Dorsolateral prefrontal cortex (tissue), 122 donors: ENCODE measurements at places on chromosomes 11 and 22.

GRCh38 chr22:39545386-39546365 is 13.1 kb upstream of the RPS19BP1 start:
- no peak for DNase-seq

DNA sequence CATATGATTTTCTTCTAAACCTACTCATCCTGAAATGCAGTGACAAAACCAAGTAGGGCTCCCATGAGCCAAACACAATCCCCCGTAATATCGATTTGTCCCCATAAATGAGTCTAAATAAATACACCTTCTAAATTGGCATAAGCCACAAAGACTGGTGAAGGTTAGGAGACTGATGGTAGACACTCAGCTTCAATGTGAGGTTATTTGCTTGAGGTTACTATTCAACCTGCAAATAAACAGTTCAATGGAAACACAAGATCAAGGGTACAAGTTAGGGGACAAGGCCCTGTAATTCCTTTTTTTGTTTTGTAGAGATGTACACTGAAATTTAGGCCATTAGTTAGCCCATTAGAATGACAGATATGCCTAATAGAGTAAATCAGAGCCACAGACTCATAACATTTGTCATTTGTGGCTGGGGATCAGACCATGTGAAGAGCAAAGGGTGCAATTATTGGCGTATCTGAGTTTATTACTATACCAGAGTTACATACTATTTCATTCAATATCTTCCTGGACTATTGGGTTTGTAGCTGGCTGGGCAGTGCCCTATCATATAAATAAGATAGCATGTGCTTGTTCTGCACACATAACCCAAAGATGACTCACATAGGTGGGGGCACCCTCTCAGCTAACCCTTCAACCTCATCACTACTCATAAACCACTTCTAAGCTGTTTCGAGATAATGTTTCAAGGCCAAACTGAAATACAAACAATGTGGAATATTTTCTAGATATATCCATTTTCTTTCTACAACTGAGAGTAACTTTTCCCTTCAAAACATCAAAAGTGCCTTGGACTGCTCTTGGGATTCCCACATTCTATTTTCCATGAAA is 695.3 kb downstream of the KCNA4 start:
- no peak for DNase-seq

GRCh38 chr22:32203181-32204039 is 1.5 kb downstream of the RFPL2 start:
- DNase-seq = no peak

GRCh38 chr22:19853879-19854777 is 546 bp downstream of the GNB1L start:
- DNase-seq = no peak

DNA sequence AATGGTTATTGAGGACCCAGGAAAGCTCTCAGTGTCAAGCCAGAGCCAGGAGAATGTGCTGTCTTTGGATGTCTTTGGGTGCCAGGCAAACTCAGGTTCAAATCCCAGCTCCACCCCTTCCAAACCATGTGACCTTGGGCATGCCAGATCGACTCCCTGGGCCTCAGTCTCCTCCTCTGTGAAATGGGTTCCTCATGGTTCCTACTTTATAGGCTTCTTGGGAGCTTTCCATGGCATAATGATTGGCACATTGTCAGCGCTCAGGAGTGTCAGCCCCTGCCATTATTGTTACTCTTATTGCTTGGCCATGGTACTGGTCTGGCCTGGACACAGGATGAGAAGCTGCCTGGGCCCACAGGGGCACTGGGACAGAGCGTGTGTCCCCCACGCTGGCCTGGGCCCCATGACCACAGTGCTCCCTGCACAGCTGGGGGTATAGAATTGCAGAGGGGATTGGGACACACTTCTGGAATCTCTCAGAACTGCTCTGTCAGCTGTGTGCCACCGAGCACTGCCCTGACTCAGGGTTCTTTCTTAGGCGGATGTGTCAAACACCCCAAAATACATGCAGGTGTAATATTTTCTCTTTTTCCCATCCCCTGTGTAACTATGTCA is 37.6 kb upstream of the CRYBB3 start:
- no peak for DNase-seq

- no peak for DNase-seq
These were observed 21.9 kb upstream of the NXPE4 start for GRCh38 chr11:114617157-114618124.

DNA sequence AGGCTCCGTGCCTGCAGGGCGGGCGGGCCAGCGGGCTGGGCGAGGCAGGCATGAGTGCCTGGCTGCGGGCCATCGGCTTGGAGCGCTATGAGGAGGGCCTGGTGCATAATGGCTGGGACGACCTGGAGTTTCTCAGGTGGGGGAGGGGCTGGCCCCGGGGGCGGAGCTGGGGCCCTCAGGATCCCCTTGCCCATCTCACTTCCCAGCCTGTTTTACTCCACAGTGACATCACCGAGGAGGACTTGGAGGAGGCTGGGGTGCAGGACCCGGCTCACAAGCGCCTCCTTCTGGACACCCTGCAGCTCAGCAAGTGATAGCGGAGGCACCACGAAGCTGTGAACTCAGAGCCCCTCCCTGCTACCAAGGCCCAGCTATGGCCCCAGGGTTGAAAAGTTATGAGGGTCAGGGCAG is 5.9 kb downstream of the PHOX2A start:
- no peak for DNase-seq

GRCh38 chr22:42090596-42091454 is at the start of gene NDUFA6:
TSS of gene NDUFA6 (minus strand) at chr22:42090772. CDS start at chr22:42090744, 28 bp downstream.
- peak; percentile 99 for DNase-seq

DNA sequence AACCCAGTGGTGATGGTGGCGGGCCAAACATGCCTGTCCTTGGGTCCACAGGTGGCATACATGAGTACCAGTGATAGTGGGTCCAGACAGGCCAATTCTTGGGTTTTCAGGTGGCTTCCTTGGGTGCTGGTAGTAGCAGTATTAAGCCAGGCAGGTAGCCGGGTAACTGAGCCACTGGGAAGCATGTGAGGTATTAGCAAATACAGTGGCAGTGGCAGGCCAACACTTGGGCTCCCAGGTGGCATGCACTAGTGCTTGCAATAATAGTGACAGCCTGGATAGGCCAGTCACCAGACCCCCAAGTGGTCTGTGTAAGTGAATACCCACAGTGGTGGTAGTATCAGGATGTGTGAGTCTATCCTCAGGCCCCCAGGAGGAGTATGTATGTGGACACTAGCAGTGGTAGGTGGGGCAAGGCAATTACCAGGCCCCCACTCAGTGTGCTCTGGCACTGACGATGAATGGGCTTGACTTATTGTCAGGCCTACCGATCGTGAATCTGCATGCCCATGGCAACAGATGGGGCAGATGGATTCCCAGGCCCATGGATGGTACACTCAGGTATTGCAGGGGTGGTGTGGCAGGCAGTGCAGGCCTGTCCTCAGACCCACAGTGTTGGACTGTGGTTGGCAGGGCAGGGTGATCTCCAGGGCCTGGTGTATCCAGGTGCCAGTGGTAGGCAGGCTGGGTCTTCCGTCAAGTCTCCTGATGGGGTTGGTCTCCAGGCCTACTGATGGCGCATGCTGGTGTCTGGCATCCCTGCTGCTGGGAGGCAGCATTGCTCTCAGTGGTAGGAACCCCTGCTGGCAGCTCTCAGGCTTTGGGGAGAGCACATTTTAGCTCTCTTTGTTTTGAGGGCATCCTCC is 840.7 kb downstream of the FAM181B start:
- no peak for DNase-seq
